ACHN (cell line): ENCODE measurements at places on chromosomes 7 and 10.

DNA sequence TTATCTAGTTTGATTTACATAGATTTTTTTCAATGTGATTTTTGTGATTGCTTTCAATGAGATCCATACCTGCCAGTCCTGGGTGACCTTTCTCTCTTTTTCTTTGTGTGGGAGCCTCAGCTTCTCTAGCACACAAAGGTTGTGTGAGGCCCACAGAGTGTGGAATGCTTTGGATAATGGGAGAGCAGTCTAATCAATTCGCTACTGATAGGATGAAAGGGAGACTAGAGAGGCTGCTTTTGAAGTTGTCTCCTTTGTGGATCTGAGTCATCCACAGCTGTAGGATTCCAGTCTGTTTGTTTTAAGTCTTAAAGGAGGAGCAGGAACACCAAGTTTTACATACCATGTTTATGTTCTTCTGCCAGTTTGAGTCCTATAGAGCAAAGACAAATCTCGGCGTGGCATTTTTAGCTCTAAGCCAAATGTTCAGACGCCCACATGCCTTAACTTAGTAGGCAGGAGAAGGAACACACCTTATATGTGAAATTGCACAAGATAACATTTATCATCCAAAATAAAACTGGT, 330.0 kb downstream of the ARL4A start:
- peak; percentile 53 for DNase-seq

- peak; percentile 46 for DNase-seq
Observed at GRCh38 chr7:42502022-42502421, 265.0 kb upstream of the GLI3 start.

- no peak for DNase-seq
Observed at GRCh38 chr10:58868736-58869435, 307.6 kb upstream of the PHYHIPL start.

GRCh38 chr10:101139421-101139911, 8.4 kb downstream of the TLX1 start:
- DNase-seq = peak; percentile 15

DNA sequence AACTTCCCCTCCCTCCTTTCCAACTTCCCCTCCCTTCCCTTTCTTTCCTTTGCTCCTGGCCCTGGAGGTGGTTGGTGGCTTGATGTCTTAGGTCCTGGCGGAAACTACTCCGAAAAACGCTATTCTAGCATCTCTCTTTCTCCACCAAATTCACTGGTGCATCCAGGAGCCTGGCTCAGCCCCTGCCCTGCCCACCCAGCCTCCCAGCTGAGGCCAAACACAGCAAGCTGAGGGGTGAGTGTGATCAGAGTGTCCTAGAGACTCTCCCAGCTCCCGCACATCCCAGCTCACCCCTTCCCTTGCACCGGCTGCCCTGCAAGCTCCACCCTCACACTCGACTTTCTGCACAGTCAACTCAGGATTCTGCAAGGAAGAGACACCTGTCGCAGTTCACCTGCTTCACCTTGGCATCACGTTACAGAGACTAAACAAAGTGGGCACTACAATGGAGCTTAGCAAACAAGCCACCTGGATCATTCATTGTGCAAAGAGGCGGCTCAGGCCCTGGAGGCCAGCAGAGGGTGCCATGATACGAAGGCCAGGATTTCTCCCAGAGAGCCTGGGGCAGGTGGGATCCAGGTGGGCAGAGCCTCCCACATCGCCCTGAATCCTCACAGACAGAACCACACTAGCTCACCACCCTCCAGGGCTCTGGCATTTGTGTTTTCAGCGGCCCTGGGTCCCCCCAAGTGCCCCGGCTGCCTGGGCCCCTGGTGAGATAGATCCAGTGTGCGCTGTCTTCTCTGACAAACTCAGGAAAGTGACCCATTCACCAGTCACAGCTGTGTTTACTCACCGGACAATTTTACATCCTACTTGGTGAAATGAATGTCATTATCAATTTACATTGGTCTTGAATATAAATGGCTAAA, 169.6 kb downstream of the TCERG1L start:
- no peak for DNase-seq

DNA sequence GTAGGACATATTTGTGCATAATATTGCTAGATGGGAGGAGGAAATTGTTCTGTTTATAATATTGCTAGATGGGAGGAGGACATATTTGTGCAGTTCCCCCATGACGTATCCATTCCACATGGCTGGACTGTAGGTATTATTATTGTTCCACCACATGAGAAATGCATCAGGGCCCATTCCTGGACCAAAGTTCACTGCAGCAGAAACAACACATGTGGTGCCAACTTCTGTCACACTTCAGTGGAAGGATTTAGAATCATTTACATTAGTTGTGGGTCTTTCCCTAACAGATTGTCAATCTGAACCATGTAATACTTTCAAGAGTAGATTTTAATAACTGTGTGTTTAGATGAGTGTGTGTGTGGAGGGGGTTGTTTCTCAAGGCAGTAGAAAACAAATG, 32.7 kb upstream of the MACC1 start:
- DNase-seq = peak; percentile 98

- no peak for DNase-seq
Observed at GRCh38 chr10:13712476-13712836, 125.7 kb downstream of the PRPF18 start.

DNA sequence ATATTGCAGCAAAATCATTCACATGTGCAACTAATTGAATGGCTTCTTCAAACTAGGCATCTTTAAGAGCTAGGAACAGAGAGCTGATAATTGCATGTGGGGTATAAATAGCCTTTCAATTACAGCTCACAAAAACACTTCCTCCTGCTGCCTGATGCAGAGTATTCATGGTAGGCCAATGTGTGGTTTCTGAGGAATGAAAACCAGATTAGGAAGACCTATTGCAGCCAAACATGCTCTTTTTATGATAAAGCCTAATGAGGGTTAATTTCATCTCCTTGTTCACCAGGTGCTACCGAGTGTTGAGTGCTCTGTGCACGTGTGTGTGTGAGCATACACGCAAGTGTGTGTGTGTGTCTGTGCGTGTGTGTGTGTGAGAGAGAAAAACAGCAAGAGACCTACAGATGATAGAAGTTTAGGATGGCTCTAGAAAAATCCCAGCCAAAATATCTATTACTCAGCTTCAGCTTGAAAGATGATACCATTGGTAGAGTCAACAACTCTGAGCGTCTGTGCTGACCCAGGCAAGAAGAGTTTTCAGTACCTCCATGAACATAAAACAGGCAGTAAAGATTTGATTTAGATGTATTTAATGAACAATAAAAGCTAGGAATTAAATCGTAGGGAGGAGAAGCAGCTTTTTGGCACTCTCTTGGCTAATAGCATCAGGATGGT, 448.5 kb upstream of the ANKRD30A start:
- DNase-seq = no peak

GRCh38 chr10:31347705-31348104, 28.7 kb downstream of the ZEB1 start:
- DNase-seq = no peak

- no peak for DNase-seq
Observed at GRCh38 chr7:69776611-69777010, 178.3 kb downstream of the AUTS2 start.

GRCh38 chr7:35386816-35387706, 133.2 kb upstream of the TBX20 start:
- no peak for DNase-seq

DNA sequence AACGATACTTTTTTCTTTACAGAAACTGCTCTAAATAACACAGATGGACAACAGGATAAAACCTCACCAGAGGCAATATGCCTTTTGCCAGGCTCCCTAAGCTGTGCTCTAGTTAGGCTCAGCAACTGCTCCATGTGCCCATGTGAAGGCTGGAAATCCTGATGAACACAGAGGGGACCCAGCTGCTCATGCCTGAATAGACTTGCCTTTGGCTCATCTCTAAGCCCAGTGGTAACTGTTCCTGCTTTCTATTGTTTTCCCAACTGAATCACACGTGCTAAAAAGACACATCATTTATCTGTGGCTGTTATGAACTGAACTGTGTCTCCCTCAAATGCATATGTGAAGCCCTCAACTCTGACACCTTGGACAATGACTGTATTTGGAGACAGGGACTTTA, 110.4 kb downstream of the RNF216 start:
- DNase-seq = no peak

- DNase-seq = no peak
Observed at GRCh38 chr10:110218632-110219031, 11.2 kb downstream of the MXI1 start.

DNA sequence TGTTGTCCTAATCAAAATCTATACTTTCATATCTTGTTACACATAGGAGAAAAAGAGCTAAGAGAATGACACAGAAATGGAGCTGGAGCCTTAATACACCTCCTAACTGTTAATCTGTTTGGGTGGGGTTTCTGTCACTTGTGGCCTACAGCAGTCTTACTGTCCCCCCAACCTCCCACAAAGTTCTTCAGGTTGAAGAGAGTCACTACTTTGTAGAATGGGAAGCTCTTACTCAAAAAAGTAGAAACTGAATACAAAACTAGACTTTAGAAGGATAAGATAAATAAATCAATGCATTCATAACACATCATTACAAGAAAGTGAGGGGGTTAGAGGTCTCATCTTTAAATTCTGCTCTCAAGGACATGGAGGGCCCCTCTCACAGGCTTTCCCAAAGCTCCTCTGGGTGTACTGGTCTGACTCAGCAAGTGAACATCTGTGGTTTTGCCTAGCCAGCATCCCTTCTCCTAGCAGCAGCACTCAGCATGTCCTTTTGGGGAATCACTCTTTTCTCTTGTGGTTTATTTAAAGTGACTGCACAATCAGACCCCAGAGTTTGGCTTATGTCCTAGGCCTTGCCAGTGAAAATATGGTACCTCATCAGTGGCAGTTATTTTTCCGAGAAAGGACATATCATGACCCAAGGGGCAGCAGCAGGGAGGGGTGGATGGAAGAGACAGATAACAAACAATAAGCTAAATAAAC, 2.0 kb upstream of the BLVRA start:
- peak; percentile 49 for DNase-seq

DNA sequence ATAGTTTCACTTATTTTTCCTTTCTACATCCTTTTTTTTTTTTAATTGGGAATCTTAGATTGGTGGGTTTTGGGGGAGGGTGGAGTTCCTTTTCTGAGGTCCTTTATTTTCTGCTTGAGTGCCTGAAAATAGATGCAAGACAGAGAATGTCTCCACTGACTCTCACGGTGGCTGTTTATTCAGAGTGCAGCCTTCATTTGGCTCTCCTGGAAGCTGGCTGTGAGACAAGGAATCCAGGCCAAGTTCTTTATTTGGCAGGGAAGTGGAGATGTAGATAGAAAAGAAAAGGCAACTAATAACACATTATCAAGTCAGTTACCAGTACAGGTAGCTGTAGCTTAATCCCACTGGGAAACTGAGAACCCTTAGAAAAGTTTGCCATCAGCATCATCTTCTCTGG, 118.6 kb downstream of the CNTNAP2 start:
- DNase-seq = no peak

DNA sequence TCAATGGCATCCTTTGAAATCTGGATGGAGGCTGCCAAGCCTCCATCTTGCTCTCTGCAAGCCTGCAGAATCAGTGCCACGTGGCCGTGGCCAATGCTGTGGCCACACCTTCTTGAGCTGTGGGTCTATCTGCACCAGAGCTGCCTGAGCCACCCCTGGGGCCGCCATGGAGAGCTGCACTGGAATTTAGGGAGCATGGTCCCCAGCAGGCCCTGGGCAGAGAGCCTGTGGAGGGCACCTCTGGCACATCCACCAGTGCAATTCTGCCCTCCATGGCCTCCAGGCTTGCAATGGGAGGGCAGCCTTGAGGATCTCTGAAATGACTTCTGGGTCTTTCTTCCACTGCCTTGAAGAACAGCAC, 55.6 kb upstream of the NKX6-2 start:
- DNase-seq = no peak

DNA sequence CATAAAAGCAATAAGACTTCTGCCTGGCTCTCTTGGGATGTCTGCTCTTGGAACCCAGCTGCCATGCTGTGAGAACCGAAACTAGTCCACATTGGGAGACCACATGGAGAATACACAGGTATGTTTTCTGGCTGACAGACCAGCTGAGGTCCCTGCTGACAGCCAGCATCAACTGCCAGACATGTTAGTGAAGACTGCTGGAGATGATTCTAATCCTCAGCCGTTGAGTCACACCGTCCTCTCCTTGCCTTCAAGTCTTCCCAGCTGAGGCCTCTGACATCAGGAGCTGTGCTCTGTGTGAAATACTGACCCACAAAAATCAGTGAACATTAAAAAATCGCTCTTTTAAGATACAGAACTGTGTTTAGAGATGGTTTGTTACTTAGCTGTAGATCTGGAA, 36.9 kb upstream of the AGR2 start:
- no peak for DNase-seq

DNA sequence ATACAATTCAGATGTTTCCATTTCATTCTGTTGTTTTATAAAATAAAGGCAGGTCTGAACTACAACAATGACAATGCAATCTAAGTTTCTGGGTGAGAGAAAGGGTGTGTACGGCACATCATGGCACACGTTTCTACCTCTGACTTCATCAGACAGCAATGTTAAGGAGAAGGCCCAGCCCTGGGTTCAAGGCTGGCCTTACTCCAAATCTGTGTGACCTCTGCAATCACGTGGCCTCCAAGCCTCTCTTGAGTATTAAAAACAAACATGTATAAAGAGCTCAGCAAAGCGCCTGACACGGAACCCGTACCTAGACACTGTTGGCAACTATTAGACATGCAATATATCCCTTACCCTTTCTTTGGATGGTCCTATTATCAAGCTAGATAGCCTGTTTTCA, 114.1 kb downstream of the LARP4B start:
- no peak for DNase-seq

DNA sequence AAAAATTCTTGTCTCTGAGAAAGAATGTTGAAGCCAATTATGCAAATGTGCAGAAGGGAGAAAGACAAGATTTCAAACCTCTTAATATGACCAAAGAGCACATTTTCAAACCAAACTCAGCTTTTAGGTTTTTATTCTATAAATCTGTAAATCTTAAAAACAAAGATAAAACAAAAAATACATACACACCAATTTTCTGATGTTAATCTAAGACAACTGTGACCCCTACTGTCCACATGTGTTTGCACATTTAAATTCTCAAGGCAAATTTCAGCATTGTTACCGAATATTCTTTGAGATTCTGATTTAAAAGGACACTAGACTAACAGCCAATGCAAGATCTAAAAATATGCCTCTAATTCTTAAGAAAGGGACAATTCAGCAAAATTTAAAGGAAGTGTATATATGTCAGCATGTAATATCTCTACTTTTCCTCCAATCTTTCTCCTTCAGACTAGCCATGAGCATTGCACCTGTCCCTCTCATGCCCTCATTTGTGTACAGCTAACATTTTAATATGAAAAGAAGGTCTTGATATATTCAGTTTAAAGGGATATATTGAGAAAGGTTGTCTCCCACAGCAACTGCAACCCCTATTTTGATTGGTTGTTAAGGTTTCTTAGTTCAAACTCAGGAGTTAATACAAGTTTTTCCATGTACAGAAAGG, 417.9 kb downstream of the IPMK start:
- DNase-seq = peak; percentile 49
